ACHN (cell line): ENCODE measurements at places on chromosomes 11 and 22.
A peak's percentile ranks its signal among the peaks of the same experiment; 100 is the strongest.

- DNase-seq: no peak
Measured at GRCh38 chr11:114664641-114665040, 13.7 kb upstream of the NXPE2 start.

GRCh38 chr22:23497016-23497885 is 82.8 kb downstream of the IGLL1 start:
- no peak for DNase-seq

DNA sequence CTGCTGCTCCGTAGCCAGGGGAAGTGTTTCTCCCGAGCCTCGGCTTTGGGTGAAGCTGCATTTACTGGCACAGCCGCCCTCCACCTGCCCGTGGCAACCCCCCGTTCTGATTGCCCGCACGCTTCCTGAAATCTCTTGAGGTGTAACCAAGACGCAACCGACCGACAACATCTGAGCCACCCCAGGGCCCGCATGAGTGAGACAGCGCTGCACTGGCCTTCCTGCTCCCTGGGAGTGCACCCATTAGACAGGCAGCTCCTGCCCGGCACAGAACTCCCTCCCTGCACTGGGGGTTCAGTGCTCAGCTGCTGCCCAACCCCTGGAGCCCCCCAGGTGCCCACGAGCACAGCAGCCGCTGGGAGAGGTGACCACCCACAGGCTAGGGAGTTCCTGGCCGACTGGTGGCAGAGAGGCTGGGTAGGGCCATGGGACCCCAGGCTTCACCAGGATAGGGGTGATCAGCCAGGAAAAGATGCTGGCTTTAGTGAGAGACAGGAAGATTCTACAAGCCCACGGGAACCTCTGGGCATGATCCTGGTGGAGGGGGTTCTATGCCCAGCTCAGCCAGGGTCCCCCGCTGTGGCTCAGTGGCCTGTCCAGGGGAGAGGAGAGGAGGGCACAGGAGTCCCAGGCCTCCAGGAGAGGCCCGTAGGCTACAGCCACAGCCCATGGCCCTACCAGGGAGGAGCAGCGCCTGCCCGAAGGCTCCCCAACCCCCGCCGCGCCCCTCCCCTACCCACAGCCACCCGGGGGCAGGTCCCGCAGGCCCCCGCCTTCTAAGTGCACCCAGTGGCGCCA is 14.6 kb downstream of the PLXNB2 start:
- DNase-seq: peak; percentile 49

DNA sequence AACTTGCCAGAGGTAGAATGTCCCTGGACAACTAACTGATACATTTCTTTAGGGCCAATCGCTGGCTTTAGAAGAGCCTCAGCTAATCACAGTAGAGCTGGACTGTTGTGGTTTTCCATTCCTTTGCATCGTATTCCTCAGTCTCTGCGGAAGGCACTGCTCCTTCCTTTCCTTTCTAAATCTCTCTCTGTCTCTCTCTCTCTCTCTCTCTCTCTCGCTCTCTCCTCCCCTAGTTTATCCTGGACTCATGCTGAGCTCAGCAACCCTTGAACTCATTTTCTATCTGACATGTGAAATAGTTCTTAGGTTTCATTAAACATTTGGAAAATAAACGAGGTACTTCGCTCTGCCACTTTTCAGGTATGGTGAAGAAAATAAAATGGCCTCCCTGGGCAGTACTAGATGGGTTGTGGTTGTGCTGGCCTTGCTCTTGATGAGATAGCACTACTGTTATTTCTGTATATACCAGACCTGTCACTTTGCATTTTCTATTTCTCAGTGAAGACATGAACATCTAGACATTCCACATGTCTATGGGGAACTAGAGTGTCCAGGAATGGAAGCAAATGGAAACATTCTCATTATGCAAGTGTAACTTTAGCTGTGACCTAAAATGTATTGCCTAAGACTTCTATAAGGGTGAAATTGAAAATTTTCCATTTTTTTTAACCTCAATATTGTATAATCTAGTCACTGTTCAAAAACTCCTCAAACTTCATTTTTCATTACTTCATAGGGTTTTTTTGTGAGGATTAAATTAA is 12.0 kb upstream of the SESN3 start:
- DNase-seq: no peak

DNA sequence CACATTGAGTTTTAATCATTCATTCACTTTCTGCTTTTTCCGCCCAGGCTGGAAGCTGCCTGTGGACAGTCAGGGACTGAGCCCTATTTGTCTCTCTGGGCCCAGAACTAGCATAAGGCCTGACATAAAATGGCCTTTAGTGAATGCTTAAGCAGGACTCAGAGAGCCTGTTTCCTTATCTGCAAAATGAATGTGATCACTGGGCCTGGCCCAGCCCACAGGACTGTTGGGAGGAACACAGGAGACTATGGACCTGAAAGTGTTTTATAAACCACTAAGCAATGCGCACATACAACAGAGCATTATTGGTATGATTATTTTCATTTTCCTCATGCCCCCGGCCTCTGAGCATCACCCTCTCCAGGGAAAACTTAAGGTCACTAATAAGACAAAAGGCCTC is 3.9 kb upstream of the MYH9 start:
- no peak for DNase-seq

GRCh38 chr11:57349491-57350274 is 11.5 kb downstream of the P2RX3 start:
- DNase-seq: peak; percentile 40

- no peak for DNase-seq
Measured at GRCh38 chr11:41456269-41456668, 3.2 kb downstream of the LRRC4C start.

- no peak for DNase-seq
Measured at GRCh38 chr11:131402040-131402439, 31.6 kb downstream of the NTM start.

DNA sequence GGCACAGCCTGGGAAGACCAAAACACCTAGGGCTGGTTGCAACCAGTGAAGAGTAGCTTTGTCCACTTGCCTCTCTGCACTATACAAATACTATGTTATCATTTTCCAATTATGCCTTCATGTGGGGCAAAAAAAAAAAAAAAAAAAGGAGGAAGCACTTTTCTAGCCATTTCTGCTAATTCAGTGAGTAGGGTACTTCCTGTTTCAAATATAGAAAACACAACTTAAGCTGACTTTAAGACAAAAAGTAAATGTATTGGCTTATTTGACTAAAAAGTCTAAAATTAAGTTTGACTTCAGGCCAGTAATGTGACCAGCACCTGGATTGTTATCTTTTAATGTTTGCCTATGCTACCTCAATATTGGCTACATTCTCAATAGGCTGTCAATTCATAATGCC is 15.3 kb downstream of the CCDC73 start:
- DNase-seq: no peak

DNA sequence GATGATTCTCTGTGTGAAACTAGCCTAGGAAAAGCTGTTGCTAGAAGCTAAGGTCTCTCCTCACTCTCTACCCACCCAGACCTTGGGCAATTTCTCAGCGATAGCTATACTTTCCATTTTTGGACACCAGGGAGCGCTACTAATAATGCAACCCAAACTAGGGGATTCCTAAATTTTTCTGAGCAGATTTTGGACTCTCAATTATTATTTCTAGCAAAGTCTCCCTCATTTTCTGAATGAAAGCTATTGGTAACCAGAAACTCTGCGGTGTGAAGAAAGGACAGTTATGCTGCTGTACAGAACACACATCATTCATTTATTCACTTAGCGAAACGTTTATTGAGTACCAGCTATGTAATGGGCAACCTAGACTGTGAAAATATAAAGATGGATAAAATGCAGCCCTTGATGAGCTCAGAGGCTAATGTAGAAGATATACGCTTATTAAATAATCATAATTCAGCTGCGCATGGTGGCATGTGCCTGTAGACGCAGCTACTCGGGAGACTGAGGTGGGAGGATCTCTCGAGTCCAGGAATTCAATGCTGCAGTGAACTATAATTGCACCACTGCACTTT is 6.1 kb upstream of the STIM1 start:
- peak; percentile 47 for DNase-seq

GRCh38 chr22:49124608-49125007 is 703.1 kb downstream of the BRD1 start:
- no peak for DNase-seq

DNA sequence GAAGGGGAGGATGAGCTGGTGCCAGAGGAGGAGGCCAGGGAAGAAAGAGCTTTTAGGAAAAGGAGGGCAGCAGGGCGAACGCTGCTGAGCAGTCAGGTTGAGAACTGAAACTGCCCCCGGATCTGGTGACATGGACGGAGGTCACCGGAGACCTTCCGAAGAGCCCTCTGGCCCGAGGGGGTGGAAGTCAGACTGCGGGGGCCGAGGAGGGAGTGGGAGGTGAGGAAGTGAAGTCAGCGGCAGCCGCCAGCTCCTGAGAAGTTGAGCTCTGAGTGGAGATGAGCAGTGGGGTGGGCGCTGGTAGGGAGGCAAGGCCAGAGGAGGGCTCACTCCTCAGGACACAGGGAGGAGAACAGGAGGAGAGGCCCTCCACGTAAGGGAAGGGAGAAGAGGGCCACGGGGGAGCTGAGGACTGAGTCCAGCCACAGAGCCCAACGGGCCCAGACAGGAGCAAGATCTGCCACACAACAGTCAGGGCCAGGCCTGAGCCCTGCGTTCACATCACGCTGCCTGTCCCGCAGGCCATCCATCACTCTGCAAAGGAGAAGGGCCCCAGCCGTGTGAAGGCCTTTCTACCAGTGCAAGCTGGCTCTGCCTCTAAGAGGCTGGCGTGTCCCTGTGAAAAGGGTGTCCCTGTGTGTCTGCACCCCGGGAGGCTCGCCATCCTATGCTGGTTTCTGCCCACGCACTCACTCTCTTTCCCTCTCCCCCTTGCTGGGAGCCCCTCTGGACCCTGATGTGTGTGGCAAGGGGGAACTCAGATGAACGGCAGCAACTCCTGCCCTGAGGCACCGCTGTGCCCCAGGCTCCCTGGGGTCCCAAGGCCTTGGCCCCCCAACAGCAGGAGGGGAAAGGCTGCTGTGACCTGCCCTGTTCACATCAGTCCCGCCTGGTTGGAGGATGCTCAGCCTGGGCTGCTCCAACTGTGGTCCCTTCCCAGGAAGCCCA is 19.0 kb upstream of the LRRC32 start:
- no peak for DNase-seq

DNA sequence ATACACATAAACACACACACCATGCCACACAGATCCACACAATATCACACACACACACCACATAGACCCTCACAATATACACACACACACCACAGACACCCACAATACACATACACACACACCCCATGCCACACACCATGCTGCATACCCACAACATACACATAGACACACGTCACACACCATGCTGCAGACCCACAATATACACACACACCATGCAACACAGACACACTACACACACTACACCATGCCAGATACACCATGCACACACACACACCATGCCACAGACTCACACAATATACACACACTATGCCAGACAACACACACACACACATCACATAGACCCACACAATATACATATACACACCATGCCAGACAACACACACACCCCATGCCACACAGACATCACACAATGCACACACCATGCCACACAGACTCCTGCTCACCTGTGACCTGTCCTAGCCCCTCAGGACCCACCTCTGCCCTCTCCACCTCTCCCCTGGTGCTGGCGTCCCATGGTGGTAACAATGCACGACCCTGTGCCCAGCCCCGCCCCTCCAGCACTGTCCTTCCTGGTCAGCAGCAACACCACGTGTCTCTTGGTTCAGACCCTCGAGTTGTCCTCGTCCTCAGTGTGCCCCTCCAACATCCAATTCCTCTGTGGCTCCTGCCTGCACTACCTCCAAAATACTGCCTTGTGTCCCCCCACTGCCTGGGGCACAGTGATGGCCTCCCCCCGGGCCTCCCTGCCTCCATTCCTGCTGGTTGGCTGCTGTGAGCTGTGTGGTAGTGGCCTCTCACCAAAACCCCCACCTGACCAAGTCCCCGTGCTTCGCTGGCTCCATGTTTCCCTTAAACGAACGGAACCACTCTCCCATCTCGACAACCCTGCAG is 23.7 kb upstream of the RFPL3 start:
- no peak for DNase-seq

DNA sequence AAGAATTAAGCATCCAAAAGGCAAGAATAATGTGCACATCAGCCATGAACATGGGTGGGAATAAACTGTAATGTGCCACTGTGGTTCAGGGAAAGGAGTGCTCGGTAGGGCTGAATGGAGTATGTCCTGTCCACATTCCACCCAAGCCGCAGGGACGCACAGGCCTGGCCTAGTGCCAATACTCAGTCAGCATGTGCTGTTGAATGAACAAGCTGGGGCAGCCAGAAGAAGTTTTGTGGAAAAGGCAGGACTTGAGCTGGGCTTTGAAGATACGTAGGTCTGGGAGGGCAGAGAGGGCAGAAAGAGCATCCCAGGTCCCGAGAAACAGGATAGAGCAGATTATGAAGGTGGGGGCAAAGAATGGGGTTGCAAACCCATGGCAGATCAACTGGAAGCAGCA is 60.0 kb upstream of the PLET1 start:
- no peak for DNase-seq

- no peak for DNase-seq
Measured at GRCh38 chr11:12516387-12517105, 139.2 kb downstream of the PARVA start.

- DNase-seq: no peak
Measured at GRCh38 chr11:72688929-72689328, 14.7 kb upstream of the PDE2A start.

DNA sequence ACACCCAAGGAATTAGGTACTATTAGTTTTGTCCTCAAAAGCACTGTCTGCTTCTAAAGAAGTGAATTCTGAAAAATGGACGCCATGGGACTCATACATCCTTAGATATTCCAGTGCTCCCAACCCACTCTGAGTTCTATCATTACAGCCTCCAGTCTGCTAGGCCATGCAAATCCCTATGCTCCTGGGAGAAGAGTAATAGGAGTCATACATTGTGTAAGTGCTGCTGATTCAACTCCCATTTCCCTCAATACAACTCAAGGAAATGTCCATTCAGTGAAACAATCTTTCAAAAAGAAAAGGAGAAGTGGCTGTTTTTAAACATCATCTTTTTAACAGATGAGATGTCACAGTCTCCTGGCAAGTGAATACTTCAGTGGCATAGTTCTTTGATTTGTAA is 590.2 kb upstream of the LRRC4C start:
- no peak for DNase-seq

- DNase-seq: no peak
Measured at GRCh38 chr22:47020166-47020565, 257.7 kb downstream of the TBC1D22A start.

DNA sequence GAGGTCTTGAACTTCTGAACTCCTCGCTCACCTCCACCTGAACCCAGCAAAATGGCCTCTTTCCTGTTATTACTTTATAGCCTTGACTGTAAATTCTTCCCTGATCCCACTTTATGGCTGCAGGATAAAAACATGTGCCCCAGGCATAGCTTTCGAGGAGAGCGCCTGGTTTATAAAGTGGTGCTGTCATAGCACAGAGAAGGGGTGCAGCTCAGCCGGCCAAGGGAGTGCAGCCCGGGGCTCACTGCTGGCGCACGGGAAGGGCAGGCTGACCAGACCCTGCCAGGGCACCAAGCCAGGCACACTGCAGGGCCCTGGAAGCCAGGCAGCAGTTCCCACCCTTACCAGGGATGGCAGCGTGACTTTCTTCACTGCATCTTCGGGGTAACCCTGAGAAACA is 50.9 kb downstream of the ISX start:
- no peak for DNase-seq
